ENCODE measurements at places on chromosomes 5 and 9.

- DNase-seq, result no peak
These were observed 11.6 kb upstream of the FAM169A start for GRCh38 chr5:74877624-74878304.

GRCh38 chr5:93257616-93258015, 323.4 kb downstream of the NR2F1-AS1 start:
- peak; percentile 78 for DNase-seq

- peak; percentile 96 for DNase-seq
These were observed 14.2 kb upstream of the RALGDS start for GRCh38 chr9:133135146-133135745.

DNA sequence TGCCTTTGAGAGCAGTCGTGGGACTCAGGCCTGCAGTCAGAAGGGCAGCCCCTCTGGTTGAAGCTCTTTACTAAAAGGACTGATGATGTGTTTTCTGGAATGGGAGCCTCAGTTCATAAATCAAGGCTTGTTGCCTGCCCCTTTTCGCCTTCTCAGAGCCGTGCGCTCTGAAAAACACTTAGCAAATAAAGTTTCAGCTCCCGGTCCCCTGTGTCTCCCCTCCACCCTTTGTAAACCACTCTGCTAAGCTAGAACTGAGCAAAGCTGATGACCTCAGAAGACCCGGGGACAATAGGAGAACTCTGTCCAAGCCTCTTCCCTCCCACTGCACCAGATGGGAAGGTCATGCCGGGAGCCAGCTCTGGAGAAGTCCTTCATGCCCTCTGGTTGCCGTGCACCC, 39.3 kb upstream of the ADRA1B start:
- no peak for DNase-seq

GRCh38 chr9:36207016-36207415, 16.3 kb downstream of the CLTA start:
- peak; percentile 61 for DNase-seq

- no peak for DNase-seq
These were observed 1.8 kb downstream of the LHX6 start for GRCh38 chr9:122226758-122227574.

- no peak for DNase-seq
These were observed 28.9 kb downstream of the SHB start for GRCh38 chr9:38039907-38040682.

DNA sequence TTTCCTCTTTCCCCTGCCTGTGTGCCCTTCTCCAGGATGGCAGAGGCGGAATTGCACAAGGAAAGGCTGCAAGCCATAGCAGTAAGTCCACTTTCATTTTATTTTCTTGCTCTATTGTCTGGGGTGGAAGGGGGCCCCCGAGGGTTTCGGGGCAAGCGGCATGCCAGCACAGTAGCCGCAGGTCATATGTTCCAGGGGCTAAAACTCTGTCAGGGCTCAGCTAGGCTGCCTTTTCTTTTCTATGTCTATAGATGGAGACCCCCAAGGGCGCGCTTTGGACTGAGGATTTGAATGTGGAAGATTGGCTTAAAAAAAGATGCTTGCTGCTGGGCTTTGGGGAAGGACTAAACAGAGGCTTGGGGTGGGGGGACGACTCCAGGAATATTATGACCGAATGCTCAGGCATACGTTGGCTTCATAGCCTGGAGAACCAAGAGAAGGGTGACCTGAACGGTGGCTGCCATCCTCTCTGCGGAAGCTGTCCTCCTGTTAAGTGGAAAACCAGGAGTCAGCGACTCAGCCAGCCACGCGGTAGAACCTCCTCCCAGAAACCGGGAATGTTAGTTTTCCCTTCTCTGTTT, 545 bp downstream of the PALM2AKAP2 start:
- DNase-seq, result peak; percentile 59

- peak; percentile 41 for DNase-seq
These were observed 1.9 kb downstream of the SLC31A2 start for GRCh38 chr9:113152699-113153098.

GRCh38 chr5:56018832-56019231, 24.1 kb upstream of the IL6ST start:
- DNase-seq, result no peak

DNA sequence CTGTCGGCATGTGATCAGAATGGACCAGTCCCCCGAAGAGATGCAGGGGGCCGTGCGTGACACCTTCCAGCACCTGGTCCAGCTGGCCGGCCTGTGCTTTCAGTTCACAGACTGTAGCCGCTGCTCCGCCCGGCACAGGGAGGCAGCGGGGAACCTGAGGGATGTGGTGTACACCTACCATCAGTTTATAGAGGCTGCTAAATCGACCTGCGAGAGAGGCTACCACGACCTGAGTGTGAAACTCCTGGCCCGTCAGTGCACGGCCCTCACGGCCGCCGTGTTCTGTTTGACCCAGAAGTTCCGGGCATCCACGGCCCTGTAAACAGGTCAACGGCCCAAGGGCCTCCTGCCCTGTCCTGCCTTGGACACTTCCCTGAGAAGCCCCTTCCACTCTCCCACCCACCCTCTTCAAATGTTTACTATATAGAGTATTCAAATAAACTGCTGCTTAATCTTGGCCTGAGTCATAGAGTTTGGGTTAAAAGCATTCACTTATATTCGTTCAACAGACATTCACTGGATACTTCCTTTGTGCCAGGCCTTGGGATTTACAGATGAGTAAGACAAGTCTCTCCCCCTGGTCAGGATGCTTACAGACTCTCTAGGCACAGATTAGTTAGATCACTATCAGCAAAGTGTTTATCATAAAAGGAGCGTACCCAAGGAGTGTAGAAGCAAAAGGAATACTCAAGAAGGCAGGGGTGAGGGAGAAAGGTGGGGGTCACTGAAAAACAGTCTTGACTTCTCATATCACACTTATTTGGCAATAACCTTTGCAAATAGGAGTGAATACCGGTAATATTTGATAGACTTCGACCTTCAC, 6.9 kb upstream of the TRMT10B start:
- peak; percentile 82 for DNase-seq

- no peak for DNase-seq
These were observed 37.1 kb upstream of the OLFM1 start for GRCh38 chr9:135050072-135050990.

DNA sequence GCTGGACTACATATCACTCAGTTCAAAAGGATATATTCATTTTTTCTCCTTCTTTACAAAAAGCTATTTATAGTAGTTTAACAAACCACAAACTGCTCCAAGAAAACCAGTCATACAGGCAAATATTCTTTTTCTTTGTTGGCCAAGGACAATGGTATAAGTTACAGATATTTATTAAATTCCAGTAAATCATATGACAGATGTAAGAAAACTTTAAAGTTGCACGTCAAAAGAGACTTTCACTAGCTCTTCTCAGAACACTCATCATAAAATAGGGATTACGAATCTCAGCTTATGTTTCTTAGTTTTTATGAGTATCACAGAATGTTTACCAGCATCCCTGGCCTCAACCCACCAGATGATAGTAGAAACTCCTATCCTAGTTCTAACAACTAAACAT, 67.2 kb downstream of the ANKRD31 start:
- DNase-seq, result no peak

- DNase-seq, result peak; percentile 90
These were observed 138.9 kb upstream of the CDKN2B start for GRCh38 chr9:22147813-22148527.

DNA sequence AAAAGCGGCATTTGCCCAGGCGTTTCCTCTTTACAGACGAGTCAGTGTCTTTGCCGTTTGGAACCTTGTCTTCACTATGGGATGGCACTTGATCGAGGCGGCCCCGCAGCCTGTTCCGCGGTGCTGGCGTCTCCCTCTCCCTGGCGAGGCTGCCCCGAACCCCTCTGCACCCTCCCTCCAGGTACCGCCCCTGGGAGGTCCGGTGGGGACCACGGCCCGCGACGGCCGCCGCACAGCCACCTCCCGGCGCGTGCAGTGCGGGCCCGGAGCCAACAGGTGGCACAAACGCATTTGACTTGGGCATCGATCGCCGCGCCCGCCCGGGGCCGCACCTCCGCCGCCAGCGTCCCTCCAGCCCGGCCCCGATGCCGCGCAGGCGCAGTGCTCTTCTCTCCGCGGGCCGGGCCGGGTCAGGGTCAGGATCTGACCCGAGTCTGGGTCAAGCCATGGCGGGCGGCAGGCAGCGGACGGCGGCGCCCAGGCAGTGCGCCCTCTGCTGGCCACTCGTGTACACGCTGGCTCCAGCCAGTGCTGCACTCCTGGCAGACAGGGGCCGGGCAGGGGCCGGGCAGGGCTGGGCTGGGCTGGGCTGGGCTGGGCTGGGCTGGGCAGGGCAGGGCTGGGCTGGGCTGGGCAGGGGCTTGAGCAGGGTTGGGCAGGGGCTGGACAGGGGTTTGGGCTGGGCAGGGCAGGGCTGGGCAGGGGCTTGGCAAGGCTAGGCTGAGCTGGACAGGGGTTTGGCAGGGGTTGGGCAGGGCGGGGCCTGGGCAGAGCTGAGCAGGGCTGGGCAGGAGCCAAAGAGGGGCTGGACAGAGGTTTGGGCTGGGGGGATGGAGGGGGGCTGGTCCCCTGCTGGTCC, 155.8 kb upstream of the IRX4 start:
- peak; percentile 12 for DNase-seq

- no peak for DNase-seq
These were observed 5.1 kb upstream of the WWC1 start for GRCh38 chr5:168286386-168286785.

- no peak for DNase-seq
These were observed 33.1 kb upstream of the MYOT start for GRCh38 chr5:137834498-137835049.

DNA sequence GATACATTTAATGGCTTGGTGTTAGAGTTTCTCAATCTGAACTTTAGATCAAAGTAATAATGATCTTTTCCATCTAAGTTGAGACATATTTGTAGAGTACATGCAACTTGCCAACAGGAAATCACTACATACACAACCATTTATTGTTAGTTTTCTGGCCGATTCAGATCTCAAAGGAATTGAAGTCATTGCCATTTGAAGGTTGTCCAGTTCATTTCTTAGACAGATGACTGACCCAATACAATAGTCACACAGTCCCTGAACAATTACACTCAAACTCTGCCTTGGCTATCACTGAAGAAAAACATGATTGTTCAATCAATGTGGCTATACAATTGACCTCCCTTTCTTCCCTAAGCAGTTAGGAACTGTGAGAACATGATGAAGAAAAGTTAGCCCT, 753.2 kb upstream of the RIOK2 start:
- no peak for DNase-seq

GRCh38 chr9:23044549-23044948, 597.9 kb downstream of the DMRTA1 start:
- peak; percentile 30 for DNase-seq

DNA sequence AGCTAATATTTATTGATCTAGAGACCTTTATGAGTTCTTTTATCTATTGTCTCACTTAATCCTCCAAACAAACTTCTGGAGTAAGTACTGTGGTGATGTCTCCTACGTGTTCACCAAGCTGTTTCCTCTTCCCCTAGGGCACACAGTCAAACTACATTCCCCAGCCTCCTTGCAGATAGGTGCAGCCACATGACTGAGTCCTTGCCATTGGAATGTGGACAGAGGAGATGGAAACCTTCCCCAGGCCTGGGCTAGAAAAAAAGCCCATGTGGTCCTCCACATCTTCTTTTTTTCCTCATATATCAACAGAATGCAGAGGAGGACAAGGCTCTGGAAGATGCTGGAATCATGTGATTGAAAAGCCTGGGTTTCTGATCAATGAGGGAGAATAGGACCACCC, 88.0 kb downstream of the ANKRD55 start:
- peak; percentile 65 for DNase-seq

- no peak for DNase-seq
These were observed 97.8 kb upstream of the SLC30A5 start for GRCh38 chr5:68995845-68996545.

- DNase-seq, result no peak
These were observed 53.5 kb upstream of the EQTN start for GRCh38 chr9:27350382-27350976.

GRCh38 chr5:37850226-37850865, 10.5 kb upstream of the GDNF start:
- DNase-seq, result no peak

- peak; percentile 99 for DNase-seq
These were observed 337.3 kb upstream of the RFX3 start for GRCh38 chr9:3863111-3863528.

DNA sequence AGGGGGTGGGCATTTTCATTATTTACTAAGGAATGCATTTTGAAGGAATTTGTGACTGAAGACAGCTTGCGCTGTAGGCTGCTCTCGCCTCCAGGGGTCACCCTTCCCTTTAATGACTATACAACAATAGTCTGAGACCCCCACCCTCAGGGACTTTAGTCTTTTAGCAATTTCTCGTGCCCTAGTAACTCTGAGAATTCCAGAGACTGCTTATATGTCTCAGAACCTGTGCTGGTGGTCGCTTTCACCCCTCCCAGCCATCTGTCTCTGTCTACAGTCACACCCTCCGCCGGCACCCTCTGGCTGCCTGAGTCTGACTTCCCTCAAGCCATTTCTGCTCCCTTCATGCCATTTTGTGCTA, 671.4 kb downstream of the NR2F1-AS1 start:
- DNase-seq, result peak; percentile 43

- DNase-seq, result peak; percentile 91
These were observed 14.8 kb downstream of the SPTLC1 start for GRCh38 chr9:92100237-92100911.

- DNase-seq, result peak; percentile 86
These were observed 980 bp downstream of the COL5A1 start for GRCh38 chr9:134642385-134643181.

- DNase-seq, result no peak
These were observed 710.3 kb downstream of the PRELID2 start for GRCh38 chr5:145124806-145125205.

DNA sequence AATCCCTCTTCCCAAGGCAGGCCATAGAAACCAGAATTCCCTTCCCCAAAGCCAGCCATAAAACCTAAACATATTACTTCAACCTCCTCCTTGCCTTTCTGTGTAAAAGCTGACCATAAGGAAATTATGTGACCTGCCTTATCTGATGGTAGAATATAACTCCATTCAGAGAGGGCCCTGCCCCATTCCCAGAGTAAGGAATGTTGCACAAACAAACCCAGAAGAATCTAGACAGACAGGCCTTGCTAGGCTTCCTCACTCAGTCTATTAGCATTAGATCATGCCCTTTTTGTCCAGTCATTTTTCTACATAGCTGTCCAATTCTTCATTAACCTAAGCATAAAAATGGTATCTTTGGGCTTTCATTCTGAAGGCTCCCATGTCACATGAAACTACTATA, 17.8 kb upstream of the IFNB1 start:
- no peak for DNase-seq

- DNase-seq, result no peak
These were observed 94.3 kb downstream of the ZNF354C start for GRCh38 chr5:179154346-179154990.

DNA sequence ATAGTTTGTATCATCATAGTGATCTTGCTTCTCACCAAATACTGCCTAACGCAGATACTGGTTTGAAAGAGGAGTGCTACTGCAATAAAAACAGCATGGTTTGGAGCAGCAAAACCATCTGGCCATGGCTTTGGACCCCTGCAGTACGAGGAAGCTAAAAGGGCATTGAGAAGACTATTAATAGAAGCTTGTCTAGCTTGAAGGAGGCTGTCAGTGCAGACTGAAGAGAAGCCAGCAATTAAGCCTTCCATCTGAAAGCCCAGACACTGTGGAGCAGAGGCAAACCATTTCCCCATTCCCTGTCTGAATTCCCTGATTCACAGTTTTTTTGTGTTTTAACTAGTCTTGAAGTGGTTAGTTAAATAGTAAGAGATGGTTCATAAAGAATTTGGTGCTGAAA, 281.6 kb downstream of the PTPRD start:
- no peak for DNase-seq

GRCh38 chr9:121707477-121708424, 56.3 kb downstream of the DAB2IP start:
- peak; percentile 31 for DNase-seq

GRCh38 chr9:132546148-132547051, 36.0 kb upstream of the BARHL1 start:
- DNase-seq, result peak; percentile 6

GRCh38 chr5:143398451-143399237, 4.8 kb downstream of the NR3C1 start:
- no peak for DNase-seq

Measured in ELR (cell line).